ENCODE measurements at places on chromosomes 2 and 18. TPM values are rescaled to one million over a fixed set of nuclear protein-coding genes. Genes with fewer than 3 reads are reported as not detected.

DNA sequence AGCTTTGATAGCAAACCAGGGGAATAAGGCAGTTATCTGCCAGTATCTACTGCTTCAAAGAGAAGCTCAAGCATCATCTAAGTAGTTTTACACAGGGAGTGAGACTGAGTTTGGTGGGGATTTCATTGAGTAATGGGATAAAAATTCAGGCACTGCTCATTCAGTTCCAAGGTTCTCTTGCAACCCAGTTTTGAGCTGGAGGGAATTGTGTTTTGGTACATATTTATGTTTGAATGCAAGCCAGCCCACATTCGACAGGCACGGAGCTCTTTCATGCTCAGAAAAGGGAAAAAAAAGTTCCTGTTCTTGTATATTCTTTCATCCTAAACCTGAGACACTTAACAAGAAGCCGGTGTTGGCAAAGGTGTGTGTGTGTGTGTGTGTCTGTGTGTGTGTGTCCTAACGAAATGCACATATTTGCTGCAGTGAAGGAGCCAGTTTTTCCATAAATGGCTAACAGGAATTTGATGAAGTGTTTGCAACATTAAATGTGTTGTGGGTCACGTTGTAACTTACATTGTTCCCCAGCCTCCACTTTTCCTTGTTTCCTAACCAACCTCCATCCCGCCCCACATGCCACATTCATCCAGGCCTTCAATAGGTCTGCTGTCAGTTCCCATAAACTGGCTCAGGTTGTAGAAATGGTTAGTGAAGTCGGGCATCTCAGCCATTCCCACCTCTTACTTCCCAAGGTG, 311.1 kb downstream of the TXNL1 start:
- DNase-seq: no peak

GRCh38 chr2:106105151-106105922, 88.8 kb downstream of the UXS1 start:
- no peak for DNase-seq

DNA sequence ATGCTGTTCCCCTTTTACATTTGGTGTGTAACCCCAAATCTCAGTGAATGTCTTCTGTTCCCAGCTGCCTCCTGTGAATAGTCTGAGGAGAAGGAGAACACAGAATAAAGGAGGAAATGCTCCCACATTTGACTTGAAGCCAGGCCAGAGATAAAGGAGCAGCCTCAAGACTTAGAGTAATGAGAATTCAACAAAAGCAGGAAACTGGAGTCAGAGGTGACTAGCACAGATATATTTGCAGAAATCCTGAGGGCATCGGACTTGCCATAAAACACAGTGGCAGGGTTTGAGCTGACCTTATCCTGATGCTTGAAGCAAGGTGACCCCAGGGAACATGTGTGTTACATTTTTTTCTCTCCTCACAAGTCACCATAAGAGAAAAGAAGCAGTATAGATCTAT, 291.4 kb upstream of the RND3 start:
- no peak for DNase-seq

- DNase-seq: no peak
These were observed 2798.0 kb upstream of the TEKT4 start for GRCh38 chr2:92073036-92073814.

DNA sequence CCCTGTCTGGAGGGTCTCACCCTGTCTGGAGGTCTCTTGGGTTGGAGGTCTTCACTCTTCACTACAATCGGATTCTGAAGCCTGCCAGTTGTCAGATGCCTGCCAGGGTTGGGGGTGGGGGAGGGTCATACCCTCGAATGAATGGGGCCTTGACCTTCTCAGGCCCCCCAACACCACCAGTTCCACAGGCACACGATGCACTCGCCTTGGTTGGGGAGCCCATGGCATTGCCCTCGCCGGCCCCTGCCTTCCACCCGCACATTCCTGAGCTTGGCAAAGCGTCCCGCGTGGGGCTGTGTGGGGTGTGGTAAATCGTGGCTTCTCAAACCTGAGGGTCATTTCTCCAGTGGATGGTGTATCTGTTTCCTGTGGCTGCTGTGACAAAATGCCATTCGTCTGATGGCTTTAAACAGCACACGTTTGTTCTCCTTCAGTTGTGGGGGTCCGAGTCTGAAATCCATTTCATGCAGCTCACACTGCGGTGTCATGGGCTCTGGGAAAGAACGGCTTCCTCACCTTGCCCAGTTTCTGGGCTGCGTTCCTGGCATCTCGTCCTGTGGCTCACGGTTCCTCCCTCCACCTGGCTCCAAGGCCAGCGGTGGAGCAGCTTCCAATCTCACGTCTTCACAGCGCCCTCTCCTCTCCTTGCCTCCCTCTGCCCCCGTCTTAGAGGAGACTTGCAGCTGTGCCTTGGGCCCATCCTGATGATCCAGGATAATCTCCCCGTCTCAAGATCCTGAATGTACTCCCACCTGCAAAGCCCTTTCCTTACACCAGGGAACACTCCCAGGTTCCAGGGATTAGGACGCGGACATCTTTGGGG, 38.0 kb upstream of the HPCAL1 start:
- no peak for DNase-seq

GRCh38 chr2:102034683-102035548, 43.2 kb downstream of the IL1R2 start:
- DNase-seq: no peak

GRCh38 chr18:63681449-63682340, 20.0 kb upstream of the SERPINB3 start:
- DNase-seq: no peak

- DNase-seq: no peak
These were observed 74.2 kb downstream of the NCAPH start for GRCh38 chr2:96409820-96410164.

GRCh38 chr2:28463893-28464292, 32.0 kb upstream of the PLB1 start:
- no peak for DNase-seq

DNA sequence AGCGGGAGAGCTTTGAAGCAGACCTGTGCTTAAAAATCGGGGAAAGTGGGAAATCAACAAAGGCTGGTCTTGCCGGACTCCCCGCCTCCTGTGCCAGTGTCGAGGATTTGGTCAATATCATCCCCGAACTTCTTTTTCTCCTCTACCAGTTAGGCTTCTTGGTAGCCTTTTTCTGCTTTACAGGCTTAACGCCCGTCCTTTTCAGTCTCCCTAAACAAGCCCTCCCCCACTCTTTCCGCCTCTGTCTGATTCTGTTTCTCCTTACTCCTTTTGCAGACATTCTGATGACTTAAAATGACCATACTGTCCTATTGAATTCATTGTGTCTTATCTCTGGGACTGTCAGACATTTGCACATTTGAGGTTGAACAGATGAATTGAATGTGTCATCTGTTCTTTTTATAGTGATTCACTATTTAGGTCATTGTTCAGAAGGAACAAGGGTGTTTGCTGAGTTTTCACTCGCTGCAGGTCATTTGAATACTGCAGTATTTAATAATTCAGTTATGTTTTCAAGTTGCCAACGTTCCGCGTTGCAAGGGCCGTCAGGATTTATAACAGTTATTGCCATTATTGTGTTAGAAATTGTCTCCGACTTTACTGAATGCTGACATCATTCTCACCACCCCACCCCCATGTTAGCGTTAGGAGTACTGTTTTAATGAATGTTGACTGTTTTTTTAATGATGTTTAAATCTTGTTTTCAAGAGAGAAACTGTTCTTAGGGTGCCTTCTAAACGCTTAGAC, 1.1 kb downstream of the ITGAV start:
- DNase-seq: no peak

DNA sequence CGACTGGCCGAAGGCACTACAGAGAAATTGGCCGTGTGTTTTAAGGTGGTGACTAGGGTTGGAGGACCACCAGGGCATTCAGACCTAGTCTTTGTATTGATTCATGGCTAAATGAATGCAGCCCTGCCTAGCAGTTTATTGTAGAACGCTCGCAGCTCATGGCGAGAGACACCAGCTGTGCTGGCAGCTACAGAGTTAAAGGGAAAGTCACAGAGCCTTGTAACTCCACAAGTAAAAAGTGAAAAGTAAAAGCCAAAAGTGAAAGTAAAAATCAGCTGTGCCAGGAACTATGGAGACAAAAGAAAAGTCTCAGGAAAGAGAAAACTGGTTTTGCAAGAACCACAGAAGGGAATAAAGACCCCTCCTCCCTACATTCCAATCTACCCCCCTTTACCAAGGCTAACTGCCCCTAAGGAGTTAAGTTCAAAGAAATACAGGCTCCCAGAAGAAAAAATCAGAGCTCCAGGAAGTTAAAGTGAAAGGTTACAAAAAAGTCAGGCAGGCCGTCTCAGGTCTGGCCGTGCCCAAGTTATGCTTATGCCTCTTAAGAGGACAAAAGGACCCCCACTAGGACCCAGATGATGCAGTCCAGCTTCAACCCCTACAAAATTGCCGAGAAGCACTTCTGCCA, 46.4 kb upstream of the SELENOI start:
- DNase-seq: no peak

DNA sequence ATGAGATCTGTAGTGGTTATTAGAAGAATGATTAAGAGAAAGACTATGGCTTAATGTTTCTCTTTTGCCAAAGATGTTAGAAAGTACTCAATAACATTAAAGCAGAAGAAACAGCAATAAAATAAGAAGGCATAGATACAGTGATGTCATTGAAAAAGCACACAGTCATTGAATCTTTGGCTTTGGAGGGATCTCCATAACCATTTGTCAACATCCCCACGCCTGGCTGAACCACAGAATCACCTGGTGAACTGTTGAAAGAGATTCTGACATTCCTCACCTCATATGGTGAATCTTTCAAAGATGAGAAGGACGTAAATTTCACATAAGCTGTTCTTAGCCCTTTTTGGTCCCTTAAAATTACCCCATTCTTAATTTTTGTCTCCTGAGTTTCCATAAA, 324.6 kb upstream of the NRP2 start:
- no peak for DNase-seq

FAM117B gene
- total RNA-seq: 5.3 TPM

UPP2 gene
- not detected for total RNA-seq

Data from thoracic aorta (tissue), 2 donors.